ENCODE measurements at places on chromosomes 2 and 18.

DNA sequence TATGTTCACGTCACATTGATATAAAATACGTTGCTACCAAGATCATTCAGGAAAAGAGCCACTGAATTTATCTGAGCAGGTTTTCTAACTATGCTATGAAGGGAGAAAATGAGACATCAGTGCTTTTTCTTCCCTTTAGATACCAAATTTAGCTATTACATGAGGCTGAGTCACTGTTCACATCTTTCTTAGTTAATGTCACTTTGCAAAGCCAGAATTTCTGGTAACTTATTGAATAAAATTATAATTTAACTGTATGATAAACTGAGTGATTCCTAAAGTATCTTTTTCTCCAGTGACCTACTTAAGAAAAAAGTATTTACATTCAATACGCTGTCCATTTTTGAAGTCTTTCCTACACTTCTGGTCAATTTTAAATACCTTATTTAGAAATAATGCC, 22.7 kb downstream of the C1D start:
- DNase-seq: no peak

DNA sequence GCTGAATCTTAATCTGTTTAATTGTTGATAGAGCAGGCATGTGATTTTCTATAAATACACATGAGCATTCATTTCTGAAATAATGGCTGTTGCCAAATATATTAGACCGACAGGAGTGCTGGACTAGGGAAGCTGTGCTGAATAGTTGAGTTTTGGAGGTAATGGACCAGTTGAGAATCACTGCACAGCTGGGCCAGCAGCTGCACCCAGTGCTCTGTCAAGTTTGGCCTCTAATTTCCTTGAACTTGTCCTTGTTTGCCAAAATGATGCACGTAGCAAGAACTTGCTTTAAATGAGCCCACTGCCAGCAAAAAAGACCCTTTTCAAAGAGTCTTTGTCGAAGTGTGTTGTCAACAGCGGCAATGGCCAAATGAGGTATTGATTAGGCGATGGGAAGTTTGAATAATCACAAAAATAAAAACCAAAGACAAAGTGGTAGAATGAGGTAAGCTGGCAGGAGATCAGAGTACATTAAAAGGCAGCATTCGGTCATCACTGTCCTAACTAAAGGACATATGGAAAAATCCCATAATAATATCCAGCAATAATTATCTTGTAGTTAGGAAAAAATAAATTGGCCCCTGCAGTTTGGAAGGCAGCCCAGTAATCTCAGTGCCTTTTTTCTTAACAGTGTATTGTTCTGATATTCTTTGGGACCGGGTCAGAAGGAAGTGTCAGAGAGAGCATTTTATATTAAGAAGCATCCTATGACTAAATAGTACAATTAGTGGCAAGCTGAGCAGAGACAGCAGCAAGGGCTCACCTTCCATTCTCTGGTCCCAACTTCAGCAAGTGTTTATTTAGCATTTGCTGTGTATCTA, 126.2 kb downstream of the RAPGEF4 start:
- no peak for DNase-seq

DNA sequence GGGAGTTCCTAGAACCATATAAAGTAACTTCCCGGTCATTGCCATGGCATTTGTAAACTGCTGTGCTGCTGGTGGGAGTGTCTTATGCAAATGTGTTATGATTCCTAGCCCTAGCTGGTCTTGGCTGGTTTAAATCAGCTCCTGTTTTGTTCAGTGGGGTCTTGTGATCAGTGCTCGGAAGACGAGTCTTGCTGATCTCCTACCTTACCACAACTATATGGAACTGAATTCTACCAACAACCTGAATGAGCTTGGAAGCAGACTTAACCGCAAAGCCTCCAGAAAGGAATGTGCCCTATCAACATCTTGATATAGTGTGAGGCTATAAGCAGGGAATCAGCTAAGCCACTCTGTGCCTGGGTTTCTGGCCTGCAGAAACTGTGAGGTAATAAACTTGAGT, 33.5 kb downstream of the POLE4 start:
- DNase-seq: no peak

- DNase-seq: no peak
Observed at GRCh38 chr2:20472569-20472968, 25.7 kb downstream of the RHOB start.

DNA sequence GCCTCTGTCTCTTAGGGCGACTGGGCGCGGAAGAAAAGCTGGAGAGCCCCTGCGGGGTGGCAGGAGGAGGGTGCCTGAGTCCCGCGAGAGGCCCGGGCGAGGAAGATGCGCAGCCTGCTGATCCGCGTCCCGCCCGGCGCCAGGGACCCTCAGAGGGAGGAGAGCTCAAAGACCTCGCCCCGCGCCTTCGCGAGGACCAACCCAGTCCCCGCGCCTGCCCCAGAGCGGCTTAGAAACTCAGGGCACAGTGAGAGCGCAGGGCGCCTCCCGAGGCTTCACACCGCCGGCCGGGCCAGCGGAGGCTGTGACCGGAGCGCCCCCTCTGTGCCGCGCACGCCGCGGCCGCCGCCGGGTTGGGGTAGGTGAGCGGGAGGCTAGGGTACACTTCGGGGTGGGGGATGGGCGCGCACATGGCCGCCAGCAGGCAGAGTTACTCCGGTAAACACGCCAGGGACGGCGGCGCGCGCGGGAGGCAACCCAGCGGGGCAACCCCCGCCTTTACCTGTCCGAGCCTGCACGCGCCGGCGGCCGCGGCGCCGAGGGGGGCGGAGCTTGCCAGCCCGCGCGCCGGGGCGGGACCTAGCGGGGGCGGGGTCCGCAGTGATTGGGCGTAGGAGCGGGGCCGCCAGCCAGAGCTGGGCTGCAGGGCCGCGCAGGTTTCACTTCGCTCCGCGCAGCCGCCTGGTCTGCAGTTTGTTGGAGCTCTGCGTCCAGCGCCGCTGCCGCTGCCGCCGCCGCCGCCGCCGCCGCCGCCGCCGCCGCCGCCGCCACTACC, at the start of gene BCL2L11:
TSS of gene BCL2L11 (plus strand) at position 662 of the 775 bp plus-strand sequence. CDS start 2,832 bp downstream, outside the sequence.
- peak; percentile 81 for DNase-seq

GRCh38 chr2:186422226-186422625, 63.8 kb upstream of the ZC3H15 start:
- DNase-seq: no peak

- DNase-seq: no peak
Observed at GRCh38 chr2:19457809-19458208, 99.4 kb upstream of the OSR1 start.

GRCh38 chr2:74039611-74040010, 54.9 kb downstream of the TET3 start:
- no peak for DNase-seq

DNA sequence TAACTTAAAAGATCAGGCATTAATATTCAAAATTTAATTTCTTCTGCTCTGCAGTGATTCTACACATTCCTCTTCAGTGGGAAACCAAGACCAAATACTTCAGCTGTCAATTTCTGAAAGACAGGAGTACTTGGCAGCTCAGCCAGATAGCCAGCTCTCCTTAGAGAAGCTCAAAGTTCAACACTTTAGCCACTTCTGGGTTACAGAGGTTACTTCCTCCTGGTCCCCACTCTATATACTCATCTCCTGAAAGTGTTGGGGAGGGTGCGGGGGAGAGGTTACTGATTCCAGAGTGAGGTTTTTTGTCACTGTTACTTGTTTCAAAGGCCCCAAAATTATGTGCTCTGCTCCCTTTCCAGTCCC, 4.1 kb downstream of the CYTIP start:
- DNase-seq: no peak

- peak; percentile 48 for DNase-seq
Observed at GRCh38 chr2:113390124-113390849, 47.2 kb upstream of the ZNG1B start.

DNA sequence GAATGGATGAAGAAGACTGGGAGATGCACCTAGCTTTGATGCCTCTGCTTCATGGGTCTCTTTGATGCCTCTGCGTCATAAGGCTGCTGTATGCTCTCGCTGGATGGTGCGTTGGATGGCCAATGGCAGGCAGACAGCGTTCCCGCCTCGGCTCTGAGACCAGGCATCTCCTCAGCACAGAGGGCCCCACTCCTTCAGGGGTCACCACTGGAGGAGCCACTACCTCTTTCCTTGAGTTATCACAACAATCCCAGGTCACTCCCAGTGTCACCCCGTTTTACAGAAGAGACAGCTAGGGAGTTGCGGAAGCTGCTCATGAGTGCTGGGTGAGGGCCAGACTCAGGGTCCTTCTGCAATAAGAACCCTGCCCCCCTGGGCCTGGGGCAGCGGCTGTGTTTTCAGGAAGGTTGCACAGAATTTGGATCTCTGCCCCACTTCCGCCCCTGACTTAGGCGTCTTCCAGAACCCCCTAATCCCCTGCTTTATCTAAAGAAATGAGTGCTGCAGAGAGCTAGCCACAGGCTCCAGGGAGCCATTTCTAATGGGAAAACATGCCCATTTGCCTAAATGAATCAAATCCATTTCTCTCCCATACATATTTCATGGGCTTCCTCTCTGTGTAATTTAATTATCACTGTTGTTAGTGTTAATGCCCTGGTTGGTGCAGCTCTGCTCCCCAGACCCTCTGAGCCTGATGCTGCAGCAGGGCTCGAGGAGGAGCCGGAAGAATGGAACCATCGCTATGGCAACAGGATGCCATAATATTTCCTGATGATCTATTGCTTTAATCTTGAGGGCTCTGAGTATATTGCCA, 131.8 kb upstream of the HS6ST1 start:
- DNase-seq: no peak

DNA sequence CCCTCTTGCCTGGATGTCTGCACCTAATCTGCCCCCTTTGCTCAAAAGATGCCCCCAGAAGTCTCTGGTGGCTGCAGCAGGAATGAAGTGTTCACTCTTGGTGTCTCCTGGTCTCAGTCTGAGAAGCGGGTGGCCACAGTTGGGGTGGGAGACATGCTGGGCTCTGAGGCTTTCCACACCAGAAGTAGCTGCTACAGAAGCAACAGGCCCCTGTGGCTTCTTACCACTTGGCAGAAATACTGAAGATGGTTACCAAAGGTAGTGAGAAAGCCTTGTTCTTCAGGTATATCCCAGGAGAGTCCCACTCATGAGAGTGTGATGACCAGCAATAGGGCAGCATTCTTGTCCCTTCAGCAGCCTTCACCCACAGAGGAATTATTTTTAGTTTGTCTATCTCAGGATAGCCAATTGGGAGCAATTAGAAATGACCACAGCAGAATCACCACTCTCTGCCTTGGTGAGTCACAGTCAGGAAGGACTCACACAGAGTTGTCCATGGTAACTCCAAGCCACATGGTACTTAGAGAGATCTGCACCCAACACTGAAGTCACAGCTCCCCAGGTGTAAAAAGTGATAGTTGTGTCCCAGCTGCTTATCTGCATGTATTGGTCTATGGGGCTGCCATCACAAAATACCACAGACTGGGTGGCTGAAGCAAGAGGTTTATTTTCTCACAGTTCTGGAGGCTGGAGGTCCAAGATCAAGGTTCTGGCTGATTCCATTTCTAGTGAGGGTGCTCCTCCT, 169.8 kb upstream of the ID2 start:
- DNase-seq: no peak

DNA sequence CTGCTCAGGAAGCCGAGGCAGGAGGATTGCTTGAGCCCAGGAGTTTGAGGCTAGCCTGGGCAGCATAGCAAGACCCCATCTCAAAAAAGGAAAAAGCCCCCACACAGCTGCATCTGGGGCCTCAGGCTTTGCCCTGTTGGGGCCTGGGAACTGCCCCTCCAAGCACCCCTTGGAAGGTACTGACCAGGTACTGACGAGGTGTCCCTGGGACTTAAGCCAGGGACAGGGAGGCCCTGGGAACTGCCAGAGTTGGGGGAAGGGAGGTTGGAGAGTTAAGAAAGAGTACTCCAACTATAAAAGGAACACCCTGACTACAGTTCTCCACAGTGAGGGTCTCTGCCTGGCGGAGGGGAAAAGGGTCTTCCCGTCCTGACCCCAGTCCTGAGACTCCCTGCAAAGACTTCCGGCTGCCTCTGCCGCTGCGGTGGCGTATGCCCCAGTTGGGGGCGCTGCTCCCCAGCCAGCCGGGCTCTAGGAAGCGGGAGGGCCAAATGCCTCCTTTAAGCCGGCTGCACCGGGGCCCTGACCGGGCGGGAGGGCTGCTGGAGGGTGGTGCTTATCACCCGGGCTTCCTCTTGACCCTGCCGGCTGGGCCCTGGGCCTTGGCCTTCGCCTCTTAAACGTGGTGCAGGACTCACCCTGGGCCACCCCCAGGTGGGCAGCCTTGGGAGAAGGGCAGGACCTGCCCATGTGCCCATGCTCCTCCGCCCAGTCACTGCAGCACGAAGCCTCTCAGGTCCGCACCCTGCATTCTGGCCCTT, 12.8 kb downstream of the SLC30A3 start:
- DNase-seq: peak; percentile 59

- no peak for DNase-seq
Observed at GRCh38 chr18:31736630-31737029, 24.1 kb downstream of the SLC25A52 start.

GRCh38 chr2:96869822-96870625, at the start of gene SEMA4C:
SEMA4C (minus strand) TSS chr2:96870080; CDS start chr2:96867886, 2,194 bp downstream.
- peak; percentile 97 for DNase-seq

DNA sequence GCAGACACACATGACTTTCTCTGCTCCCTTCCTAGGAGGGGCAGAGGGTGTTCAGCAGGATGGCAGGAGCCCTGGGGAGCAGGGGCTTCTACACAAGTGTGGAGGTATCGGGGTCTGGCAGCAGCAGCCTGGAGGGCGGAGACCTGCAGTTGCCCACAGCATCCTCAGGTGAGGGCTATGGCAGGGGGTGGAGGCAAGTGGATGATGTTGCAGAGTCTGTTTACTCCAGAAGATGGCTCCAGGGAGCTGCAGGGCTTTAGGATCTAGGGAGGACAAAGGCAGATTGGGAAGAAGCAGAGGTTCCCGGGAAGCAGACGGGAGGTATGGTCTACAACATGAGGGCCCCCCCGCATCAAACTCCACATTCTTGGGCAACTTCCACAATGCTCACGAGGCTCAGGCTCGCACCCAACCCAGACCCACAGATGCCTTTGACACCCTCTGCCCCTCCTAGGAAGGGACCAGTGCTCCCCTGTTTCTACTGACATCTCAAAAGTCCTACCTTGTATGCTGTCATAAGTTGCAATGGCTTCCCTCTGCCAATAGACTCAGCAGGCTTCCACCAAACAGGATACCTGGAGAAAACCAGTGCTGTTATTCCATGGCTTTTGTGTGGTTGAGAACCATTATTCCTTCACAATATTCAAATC, 12.0 kb upstream of the ATP6V1C2 start:
- DNase-seq: no peak

Measured in posterior cingulate gyrus (tissue), 11 donors.